ENCODE measurements at places on chromosomes 2 and 18. TPM values are rescaled to one million over a fixed set of nuclear protein-coding genes. Genes with fewer than 3 reads are reported as not detected.

The PTPRM gene
- total RNA-seq: 61.5 TPM

The SALL3 gene
- 0.17 TPM for total RNA-seq

The SLC35F5 gene
- total RNA-seq: 82.6 TPM

The MC2R gene
- not detected for total RNA-seq

The RNU2-63P gene
- total RNA-seq: not detected

The ZNF512 gene
- 32.6 TPM for total RNA-seq

The KCNJ3 gene
- 5.3 TPM for total RNA-seq

All from mucosa of gallbladder (tissue), 1 donor.